ENCODE measurements at places on chromosomes 3 and 15.

DNA sequence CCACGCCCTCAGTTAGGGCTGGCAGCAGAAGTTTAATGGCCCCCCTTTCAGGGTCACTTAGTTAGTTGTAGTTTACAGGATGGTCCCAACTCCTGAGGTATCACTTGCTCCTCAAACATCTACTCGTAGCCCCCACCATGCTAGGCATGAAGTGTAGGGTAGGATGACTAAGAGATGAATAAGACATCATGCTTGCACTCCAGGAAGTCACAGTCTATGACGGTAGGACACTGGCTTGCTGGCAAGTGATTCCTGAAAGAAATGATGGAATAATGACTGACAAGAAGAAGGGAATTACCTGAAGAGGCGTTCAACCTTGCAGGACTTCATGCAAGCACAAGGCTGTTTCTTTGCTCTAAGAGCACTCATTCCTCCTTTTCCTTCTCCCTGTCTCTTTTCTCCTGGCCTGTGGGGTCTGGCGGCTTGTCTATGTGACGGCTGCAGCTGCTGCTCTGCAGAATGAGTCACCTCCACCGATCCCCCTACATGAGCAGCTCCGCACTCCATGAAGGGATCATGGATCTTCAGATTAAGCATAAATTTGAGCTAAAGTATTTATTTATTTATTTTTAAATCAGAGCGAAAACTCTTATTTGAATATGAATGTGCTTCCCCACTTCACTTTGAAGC, 82.9 kb upstream of the BOC start:
- no peak for DNase-seq

- no peak for DNase-seq
Measured at GRCh38 chr3:116671151-116671550, 38.4 kb upstream of the TUSC7 start.

DNA sequence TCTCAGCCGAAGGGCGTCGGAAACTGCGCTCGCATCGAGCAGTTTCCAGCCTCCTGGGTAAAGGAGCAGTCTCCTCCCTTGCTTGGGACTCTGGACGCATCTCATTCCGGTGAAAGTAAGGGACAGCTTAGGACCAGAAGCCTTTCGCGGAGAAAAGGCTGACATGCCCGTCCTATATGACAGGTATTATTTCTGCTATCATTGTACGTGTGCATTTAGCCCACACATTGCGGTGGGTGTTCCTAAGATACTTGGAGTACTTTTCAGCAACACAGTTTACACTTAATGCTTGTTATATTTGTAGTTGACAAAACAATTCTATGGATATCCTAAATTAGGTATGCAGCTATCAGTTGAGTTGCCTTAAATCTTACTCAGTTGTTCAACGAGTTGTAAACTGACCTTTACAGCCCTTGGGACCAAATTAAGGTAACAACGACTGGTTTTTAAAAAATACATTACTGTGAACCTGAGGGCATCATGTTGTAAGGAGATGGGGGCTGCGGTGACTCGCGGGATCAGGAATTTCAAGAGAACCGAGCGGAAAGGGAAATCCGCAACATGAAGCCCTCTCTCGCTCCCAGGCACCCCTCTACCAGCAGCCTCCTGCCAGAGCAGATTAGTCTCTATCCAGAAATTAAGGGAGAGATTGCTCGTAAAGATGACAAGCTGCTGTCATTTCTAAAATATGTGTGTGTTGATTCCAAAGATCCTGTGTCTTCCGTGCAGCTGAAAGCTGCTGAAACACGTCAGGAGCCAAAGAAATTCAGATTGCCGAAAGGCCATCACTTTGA, 632 bp upstream of the COPS2 start:
- DNase-seq = no peak

DNA sequence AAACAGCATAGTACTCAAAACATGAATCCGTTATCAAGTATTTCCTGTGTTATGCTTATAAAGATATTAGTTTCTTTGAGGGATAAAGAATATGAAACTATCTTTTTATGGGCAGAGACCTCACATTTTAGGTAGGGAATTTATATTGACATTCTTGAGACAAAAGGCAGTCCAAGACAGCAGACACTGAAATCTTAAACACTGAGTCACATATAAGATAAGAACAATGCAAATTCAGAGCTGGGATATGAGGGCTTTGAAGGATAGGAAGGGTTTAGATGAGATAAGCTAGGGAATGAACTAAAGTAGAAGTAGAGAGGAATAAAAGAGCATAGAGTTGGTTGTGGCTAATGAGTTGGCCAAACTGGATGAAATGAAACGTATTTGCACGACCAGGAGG, 58.4 kb downstream of the ASTE1 start:
- DNase-seq = no peak

DNA sequence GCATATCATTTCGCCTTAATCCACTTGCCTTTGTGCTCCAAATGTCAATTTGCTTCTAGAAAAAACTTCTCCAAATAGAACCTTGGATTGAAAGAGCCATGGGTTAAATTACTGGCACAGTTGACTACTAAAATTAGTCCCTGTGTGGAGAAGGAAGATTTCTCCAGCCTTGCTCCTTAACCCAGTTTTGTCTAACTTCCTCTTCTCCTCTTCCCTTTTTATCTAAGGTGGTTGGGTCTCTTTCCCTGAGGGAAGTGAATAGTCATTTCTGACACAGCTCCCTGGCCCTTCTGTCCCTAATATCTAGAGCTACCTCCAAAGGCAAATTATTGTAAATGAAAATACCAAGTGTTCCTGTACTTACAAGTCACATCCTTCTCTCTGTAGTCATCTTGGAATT, 527.9 kb upstream of the TBL1XR1 start:
- DNase-seq = no peak

- DNase-seq = no peak
Measured at GRCh38 chr3:187594272-187594671, 75.9 kb downstream of the SST start.

DNA sequence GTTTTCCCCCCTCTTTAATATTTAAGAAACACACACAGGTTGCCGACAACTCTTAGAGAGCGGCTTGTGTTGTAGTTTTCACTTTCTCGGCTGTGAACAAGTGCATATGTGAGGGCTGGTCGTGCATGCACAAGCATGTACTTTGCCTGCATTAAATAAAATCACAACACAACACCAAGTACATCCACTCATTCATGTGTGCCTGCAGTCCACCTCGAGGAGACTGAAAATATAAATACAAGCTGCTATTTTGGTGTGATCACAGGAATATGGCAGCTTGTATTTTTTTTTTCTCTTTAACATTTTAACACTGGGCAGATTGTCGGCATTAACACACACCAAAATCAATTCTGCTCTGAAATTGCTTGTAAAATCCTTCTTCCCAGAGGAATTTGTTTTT, 346.4 kb downstream of the TBC1D5 start:
- no peak for DNase-seq

DNA sequence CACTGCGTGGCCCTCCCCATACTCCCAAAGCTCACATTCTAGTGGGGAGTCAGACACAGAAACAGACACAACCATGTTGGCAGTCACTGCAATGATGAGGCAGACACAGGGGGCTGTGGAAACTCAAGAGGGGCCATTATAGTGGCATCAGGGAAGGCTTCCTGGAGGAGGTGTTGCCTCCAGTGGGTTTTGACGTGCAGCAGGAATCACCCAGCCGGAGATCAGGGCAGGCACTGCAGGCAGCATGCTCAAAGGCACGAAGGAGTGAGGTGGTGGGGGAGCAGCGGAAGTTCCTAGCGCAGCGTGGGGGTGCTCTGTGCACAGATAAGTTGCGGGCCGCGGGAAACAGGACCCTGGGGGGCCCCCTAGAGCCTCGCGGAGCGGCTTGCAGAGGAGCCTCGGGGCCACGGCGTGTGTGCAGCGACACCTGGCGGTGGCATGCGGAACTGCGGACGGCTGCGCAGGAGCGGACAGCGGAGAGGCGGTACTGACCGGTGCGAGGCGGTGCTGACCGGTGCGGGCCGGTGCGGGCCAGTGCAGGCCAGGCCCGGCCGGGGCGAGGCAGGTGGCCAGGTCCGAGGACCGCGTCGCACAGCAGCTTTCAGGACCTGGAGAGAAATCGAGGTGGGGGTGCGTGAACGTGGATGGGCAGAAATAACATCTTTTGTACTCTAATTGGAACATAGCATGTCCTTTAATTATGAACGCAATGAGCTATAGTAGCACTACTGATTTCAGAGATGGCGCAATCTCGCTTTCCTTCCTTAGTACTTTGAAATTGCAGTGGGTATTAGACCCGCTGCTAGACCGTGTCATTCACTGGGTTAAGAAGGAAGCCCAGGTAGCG, 101.5 kb downstream of the FBLN2 start:
- DNase-seq = peak; percentile 89

DNA sequence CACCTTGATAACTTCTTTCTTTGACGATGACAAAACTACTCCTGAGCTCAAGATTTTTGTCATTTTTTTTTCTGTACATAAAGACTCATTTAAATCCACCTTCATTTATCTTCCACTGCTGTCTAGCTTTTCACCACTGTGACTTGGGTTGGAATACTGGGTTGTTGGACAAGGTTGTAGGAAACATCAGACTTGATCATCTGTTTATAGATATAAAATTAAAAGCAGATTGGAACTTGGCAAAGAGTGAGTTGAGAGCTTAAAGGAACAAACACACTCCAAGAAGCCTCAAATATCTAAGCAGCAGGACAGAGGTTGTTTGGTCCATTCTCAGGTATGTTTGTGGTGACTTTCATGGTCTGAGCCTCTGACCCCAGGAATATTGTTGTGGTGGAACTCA, 141.7 kb upstream of the NDN start:
- no peak for DNase-seq

GRCh38 chr3:122774564-122774963, 19.1 kb downstream of the HSPBAP1 start:
- no peak for DNase-seq

- DNase-seq = no peak
Measured at GRCh38 chr15:67828969-67829646, 3.8 kb downstream of the SKOR1 start.

DNA sequence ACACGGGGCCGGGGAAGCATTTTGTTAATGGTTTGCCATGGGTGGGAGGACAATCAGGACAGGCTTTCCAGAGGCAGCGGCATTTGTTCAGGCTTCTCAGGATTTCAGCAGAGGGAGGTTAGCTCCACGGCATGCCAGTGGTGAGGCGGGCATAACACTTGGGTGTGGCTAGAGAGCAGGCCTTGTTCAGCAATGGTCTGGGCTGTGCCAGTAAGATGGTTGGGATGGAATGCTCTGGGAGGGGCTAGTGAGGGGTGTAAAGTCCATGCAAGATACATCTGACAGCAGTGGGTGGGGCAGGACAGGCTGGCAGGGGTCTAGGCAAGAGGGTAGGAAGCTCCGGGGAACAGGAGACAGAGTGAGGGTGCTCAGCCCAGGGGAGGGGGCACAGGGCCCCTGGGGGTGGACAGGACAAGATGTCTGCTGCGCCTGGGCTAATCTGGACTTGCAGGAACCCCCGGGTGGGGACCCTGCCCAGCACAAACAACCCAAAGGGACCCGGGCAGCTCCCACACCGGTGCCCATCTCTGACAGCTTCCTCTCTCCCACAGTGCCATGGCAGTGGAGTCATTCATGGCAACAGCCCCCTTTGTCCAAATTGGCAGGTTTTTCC, 8.4 kb downstream of the TMEM43 start:
- DNase-seq = no peak

DNA sequence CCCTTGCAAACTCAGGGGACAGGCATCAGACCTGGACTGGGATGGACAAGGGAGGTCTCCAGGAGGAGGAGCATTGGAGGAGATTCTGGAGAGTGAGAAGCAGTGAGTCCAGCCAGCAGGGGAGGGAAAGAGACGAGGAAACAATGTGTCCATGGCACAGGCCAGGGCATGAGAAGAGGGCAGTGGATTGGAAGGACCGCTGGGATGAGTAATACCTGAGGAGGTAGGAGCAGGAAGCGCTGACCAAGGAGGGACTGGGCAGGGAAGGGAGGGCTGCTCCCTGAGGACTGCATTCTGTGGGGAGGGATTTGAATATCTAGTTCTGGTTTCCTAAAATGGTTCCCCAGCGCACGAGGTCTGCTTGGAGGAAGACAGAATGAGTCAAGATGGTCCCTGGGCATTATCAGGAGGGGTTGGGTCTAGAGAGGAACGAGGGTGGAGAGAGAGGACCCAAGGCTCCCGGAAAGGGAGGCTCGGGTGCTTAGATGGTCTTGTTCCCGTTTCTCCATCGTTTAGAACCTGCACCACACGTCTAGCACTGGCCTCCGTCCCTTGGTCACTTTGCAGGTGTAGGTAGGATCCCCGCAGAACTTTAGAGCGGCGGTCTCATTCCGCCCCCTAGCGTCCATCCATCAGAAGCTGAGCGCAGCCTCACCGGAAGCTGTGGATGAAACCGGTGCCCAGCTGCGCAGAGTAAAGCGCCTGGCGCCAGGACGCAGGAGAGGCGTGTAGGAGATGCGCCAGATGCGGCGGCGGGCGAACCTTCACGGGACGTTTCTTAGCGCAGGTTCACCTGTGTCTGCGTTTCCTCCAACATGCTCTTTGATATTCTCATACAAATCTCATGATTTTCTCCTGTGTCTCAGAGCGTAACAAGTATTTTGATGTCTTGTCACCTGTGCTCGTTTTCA, 190.7 kb upstream of the NDN start:
- peak; percentile 31 for DNase-seq

DNA sequence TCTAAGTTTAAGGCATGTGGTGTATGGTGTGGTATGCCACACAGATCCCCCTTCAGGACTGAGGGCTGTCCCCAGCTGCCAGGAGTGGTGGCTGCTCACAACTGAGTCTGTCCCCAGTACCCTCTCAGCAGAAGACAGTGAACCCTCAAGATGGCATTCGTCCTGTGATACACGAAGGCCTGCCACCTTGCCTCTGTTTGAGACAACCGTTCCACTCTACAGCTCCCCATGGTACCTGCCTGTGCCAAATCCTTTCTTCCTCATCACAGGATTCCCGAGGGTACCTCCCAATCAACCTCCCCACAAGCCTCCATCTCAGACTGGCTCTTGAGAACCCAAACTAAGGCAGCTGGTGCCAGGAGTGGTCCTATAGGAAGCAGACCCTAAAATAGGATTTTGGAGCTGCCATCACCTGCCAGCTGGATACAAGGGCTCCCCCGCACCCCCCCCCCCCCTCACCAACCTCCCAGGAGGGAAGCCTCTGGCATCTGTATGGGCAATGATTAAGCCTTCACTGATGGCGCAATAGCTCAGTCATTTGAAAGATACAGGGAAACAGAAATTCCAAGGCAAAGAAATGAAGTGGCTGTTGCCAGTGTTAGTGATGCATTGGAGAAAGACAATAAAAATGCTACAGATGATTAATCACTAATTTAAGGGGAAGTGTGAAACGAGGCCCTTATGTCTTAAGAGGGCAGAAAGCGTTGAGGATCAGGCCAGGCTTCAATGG, 230.0 kb upstream of the LYSMD4 start:
- DNase-seq = no peak

Data from activated T-cell treated with anti-CD3 and anti-CD28 coated beads, Interleukin-2, amount 50 U/mL, for 24 hours (primary cell).